Neuronal stem cell (in vitro differentiated cells): ENCODE measurements at places on chromosomes 6 and 20.

DNA sequence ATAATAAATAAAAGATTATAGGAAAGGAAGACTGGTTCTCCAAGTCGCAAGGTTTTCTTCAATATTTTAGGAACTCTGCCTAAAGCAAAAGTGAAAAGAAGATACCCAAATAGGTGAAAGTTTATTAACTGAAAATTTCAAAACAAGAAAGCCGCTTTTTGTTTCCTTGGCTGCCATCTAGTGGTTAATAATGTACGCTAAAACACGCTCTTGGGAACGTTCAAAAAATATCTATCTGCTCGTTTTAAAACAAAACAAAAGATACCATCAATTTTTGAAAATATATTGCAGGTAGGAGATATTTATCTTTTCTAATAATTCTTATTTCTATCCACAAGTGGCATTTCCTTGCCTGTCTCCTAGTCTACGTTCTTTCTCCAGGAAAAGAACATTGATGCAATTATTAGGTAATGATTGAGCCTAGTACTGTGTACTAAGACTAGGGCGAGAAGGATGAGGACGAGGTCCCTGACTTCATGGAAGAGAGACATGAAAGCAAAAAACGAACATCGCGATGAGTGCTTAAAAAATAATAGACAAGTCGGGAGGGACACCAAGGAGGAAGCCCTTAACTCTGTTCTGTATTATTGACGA is 97.2 kb downstream of the SPTLC3 start:
- no peak for DNase-seq
- no peaks in the 10 kb centered on the region for H3K36me3 ChIP-seq
- H3K4me1 ChIP-seq: peaks cover 10% of the 10 kb centered on the region
- H3K27me3 ChIP-seq: no peaks in the 10 kb centered on the region
- H3K27ac ChIP-seq: no peak overlapping the region
- H3K4me3 ChIP-seq: no peak overlapping the region

- no peak for DNase-seq
- no peak overlapping the region for H3K27ac ChIP-seq
- no peaks in the 10 kb centered on the region for H3K4me1 ChIP-seq
- no peaks in the 10 kb centered on the region for H3K36me3 ChIP-seq
Observed at GRCh38 chr6:119540417-119540816, 190.9 kb upstream of the MAN1A1 start.

GRCh38 chr6:27144740-27145079 is 102.8 kb upstream of the PRSS16 start:
- no peaks in the 10 kb centered on the region for H3K27me3 ChIP-seq
- no peak overlapping the region for H3K4me3 ChIP-seq
- no peaks in the 10 kb centered on the region for H3K4me1 ChIP-seq

DNA sequence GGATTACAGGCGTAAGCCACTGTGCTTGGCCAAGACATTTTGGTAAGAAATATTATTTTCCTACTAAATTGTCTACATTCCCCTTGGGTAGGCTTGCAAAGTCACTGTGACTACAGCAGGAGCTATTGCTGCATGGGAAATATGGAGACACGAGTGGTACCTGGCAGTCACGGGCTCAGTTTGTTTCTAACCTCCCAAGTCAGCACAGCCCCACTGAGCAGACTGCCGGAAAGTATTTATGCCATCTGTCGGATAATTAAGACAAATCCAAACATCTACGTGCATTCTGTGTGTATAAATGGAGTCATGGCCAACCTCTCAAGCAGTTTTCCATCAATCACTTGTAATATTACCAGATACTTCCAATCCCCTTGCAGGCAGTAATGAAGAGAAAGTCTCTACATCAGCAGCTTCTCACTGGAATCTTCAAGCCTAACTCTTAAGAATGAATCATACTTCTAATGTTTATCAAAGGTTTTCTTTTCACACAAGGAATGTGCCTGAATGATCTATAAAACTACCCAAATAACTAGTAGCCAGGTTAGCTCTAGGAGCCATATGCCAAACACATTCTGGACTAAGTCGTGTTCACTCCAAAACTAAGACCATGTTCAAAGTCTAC is 20.1 kb downstream of the PSMB1 start:
- H3K4me1 ChIP-seq: no peaks in the 10 kb centered on the region
- H3K4me3 ChIP-seq: no peak overlapping the region
- peaks cover 60% of the 10 kb centered on the region for H3K36me3 ChIP-seq
- no peak overlapping the region for H3K27ac ChIP-seq
- DNase-seq: no peak

- no peak overlapping the region for H3K4me3 ChIP-seq
- H3K27ac ChIP-seq: no peak overlapping the region
- no peak for DNase-seq
- no peaks in the 10 kb centered on the region for H3K36me3 ChIP-seq
- H3K27me3 ChIP-seq: no peaks in the 10 kb centered on the region
- no peaks in the 10 kb centered on the region for H3K4me1 ChIP-seq
Observed at GRCh38 chr20:51661609-51662178, 106.5 kb downstream of the ATP9A start.

DNA sequence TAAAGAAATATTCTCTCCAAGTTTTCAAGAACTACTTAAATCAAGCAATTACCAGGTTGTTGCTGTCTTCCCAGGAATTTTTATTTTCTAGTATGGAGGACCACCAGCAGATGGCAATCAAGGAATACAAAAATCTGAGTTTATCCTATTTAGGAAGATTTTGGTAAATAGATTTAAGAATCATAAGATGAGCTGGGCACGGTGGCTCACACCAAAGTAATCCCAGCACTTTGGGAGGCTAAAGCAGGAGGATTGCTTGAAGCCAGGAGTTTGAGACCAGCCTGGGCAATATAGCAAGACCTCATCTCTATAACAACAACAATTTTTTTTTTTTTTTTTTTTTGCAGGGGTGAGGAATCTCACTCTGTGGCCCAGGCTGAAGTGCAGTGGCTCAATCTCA is 19.3 kb upstream of the SEC63 start:
- DNase-seq: no peak
- no peaks in the 10 kb centered on the region for H3K4me1 ChIP-seq
- H3K4me3 ChIP-seq: no peak overlapping the region
- H3K36me3 ChIP-seq: no peaks in the 10 kb centered on the region
- H3K27ac ChIP-seq: no peak overlapping the region

DNA sequence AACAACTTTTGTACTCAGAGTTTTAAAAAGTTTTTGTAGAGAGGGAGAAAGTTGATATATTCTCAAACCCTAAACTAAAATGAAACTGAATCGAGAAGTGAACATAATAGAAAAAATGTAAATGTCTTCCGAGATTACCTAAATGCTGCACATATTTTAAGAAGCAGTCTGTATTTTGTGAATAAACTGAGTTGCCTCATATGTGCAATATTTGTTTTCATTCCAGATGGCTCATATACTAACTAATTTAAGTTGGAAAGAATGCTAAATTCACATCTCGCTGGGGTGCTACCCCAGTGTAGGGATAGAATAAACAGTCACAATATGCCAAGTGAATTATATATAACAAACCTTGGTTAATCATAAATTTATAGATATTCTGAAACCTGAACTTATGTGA is 285.9 kb upstream of the THEMIS start:
- H3K4me1 ChIP-seq: no peaks in the 10 kb centered on the region
- no peak for DNase-seq
- no peak overlapping the region for H3K27ac ChIP-seq
- H3K36me3 ChIP-seq: no peaks in the 10 kb centered on the region
- H3K27me3 ChIP-seq: no peaks in the 10 kb centered on the region

- no peak overlapping the region for H3K27ac ChIP-seq
- no peak overlapping the region for H3K4me3 ChIP-seq
- H3K36me3 ChIP-seq: no peaks in the 10 kb centered on the region
Observed at GRCh38 chr6:111242452-111242851, 155.1 kb downstream of the SLC16A10 start.

- H3K4me1 ChIP-seq: peaks cover 3% of the 10 kb centered on the region
- H3K4me3 ChIP-seq: no peak overlapping the region
- DNase-seq: peak; percentile 9
Observed at GRCh38 chr6:81561071-81561564, 191.4 kb downstream of the TENT5A start.

DNA sequence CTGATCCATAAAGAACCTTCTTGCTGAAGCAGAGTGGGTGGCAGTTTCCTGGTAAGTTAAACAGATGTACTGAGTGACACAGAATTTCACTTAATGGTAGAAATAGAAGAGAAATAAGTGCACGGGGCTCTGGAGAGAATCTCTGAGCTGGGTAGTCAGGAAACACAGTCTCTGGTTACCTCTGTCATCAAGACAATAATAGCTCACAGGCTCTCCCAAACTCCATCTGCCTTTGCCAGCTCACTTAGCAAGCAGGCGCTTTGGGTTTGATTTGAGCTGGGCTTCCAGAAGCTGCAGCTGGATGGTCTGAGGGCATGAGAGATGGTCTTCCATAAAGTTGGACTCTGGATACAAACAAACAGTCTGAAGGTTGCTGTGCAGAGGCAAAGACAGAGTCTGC is 39.6 kb upstream of the PRSS35 start:
- no peaks in the 10 kb centered on the region for H3K36me3 ChIP-seq
- H3K27me3 ChIP-seq: no peaks in the 10 kb centered on the region
- DNase-seq: no peak
- no peak overlapping the region for H3K4me3 ChIP-seq
- H3K4me1 ChIP-seq: no peaks in the 10 kb centered on the region

- no peaks in the 10 kb centered on the region for H3K4me1 ChIP-seq
- H3K27ac ChIP-seq: no peak overlapping the region
- peaks cover 6% of the 10 kb centered on the region for H3K36me3 ChIP-seq
- H3K4me3 ChIP-seq: no peak overlapping the region
- DNase-seq: no peak
Observed at GRCh38 chr6:152220786-152221185, 413.3 kb downstream of the ESR1 start.

- no peak for DNase-seq
- no peaks in the 10 kb centered on the region for H3K36me3 ChIP-seq
- H3K4me3 ChIP-seq: no peak overlapping the region
- no peak overlapping the region for H3K27ac ChIP-seq
Observed at GRCh38 chr6:57267586-57268293, 45.6 kb upstream of the RAB23 start.

- no peak overlapping the region for H3K4me3 ChIP-seq
- H3K27me3 ChIP-seq: no peaks in the 10 kb centered on the region
- no peak for DNase-seq
- H3K36me3 ChIP-seq: no peaks in the 10 kb centered on the region
- H3K27ac ChIP-seq: no peak overlapping the region
- peaks cover 6% of the 10 kb centered on the region for H3K4me1 ChIP-seq
Observed at GRCh38 chr20:44692932-44693480, 22.2 kb upstream of the CCN5 start.

DNA sequence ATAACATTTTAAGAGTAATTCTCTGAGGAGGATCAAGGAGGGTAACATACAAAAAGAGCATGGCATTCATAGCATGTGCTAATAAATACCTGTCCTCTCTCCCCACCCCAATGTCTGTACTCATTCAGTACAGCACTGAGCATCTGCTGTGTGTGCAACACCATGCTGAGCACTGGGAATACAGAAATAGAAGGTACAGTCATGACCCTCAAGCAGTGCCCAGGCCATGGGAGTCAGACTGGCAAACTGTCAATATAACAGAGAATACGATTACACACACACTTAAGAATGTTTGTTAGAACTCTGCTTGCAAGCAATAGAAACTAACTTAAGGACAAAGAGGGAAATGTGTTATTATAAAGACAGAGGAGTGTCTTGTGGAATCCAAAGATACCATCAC is 24.7 kb upstream of the ZFAND3 start:
- H3K4me3 ChIP-seq: no peak overlapping the region
- no peak for DNase-seq
- H3K4me1 ChIP-seq: peaks cover 6% of the 10 kb centered on the region
- H3K27ac ChIP-seq: no peak overlapping the region
- H3K27me3 ChIP-seq: no peaks in the 10 kb centered on the region

DNA sequence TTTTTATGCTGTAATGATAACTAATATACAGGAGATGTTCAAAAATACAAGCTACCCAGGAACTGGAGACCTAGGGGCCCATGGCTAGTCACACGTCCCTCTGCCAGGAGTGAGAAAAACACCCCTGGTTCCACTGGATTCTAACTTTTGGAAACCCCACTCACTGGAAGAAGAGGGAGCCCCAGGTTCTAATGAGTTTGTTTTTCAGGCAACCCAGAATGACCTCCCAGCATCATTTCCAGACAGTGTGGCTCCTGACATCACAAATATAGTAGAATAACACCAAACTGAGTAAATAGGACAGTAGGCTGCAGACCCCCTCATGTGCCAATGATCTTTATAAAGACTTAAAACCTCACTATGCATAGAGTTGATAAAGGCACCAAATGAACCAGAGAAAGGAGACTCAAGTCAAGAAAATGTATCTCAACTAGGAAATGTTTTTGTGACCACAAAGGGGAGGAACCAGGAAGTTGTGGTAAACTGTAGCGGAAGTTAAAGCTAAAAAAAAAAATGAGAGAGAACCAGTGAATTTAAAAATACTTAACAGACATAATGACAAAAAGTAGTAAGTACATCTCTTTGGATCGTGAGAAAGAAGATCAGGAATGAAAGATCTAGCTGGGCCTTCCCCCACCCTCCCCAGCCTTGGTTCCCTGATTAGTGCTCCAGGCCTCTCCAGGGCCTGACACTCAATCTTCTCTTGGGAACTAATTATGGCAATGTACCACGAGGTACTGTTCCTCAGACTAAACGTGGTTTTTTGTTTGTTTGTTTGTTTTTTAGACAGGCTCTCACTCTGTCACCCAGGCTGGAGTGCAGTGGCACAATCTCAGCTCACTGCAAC is 19.8 kb downstream of the HLA-E start:
- DNase-seq: no peak
- H3K4me3 ChIP-seq: no peak overlapping the region
- no peaks in the 10 kb centered on the region for H3K4me1 ChIP-seq
- no peaks in the 10 kb centered on the region for H3K36me3 ChIP-seq

- no peaks in the 10 kb centered on the region for H3K27me3 ChIP-seq
- no peak overlapping the region for H3K4me3 ChIP-seq
- no peaks in the 10 kb centered on the region for H3K36me3 ChIP-seq
- no peaks in the 10 kb centered on the region for H3K4me1 ChIP-seq
Observed at GRCh38 chr6:144017166-144018094, 9.4 kb upstream of the PLAGL1 start.

- H3K27me3 ChIP-seq: no peaks in the 10 kb centered on the region
- H3K4me3 ChIP-seq: no peak overlapping the region
Observed at GRCh38 chr6:34810017-34810882, 18.4 kb downstream of the BLTP3A start.

DNA sequence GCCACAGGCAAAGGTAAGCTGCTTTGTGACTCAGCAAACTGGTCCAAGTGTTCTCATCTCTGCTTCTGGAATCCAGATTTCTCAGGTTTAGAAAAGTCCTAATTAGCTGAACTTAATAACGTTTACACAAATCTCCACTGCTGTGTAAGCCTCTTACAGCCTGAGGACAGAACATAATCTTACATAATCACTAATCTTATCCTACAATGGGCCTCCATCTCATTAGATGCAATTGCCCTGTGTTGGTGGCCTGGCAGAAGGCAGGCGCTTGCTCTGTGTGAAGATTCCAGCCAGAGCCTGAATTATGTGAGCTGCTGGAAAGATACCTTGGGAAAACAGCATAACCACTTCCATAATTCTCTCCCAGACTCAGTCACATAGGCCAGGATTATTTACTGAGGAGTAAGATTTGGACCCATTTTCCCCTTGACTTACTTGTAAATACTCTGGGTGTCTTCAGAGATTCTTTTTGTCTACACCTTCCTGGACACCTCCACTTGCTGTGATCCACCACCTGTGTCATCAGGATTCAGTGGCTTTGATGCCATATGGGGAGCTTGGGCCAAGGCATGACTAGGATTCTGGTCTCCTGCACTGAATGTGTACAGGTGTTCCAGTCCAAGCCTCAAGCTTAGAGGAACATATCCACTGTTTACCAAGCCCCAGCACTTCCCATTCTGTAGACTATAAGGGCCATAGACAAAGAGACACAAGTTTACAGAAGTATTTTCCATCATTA is 104.4 kb downstream of the C6orf118 start:
- H3K4me1 ChIP-seq: peaks cover 6% of the 10 kb centered on the region
- H3K27ac ChIP-seq: no peak overlapping the region
- H3K36me3 ChIP-seq: no peaks in the 10 kb centered on the region
- peaks cover 4% of the 10 kb centered on the region for H3K27me3 ChIP-seq
- peak; percentile 6 for DNase-seq
